PC-9 (cell line): ENCODE measurements at places on chromosomes 2 and 18. TPM values are rescaled to one million over a fixed set of nuclear protein-coding genes. Genes with fewer than 3 reads are reported as not detected.

GRCh38 chr2:76461431-76461830 lies 750.7 kb upstream of the GCFC2 start:
- no peak for DNase-seq

ACMSD gene
- total RNA-seq: not detected in 2 replicates

DNA sequence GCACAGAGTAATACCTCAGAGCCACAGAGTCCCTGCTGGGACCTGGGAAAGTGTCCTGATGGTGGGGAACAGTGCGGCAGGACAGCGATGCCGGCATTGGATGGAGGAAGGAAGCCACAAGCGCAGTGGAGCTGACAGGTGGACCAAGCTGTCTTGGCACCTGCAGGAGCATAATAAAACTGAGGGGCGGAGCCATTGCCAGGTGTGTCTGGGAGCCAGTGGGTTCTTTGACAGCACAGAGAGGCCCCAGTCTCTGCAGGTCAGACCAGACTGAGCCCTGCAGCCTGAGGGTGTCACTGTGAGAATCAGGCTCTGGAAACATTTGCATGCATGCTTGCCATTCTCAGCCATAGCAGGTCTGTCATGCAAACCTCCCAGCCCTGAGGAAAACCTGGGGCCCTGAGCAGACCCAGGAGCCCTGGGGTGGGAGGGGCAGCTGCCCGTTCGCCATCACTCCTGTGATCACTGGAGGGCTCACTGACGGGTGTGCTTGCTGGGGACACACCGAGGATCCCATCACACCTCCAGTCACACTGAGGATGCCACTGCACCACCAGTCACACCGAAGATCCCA lies 210.5 kb upstream of the HDAC4 start:
- no peak for DNase-seq

DNA sequence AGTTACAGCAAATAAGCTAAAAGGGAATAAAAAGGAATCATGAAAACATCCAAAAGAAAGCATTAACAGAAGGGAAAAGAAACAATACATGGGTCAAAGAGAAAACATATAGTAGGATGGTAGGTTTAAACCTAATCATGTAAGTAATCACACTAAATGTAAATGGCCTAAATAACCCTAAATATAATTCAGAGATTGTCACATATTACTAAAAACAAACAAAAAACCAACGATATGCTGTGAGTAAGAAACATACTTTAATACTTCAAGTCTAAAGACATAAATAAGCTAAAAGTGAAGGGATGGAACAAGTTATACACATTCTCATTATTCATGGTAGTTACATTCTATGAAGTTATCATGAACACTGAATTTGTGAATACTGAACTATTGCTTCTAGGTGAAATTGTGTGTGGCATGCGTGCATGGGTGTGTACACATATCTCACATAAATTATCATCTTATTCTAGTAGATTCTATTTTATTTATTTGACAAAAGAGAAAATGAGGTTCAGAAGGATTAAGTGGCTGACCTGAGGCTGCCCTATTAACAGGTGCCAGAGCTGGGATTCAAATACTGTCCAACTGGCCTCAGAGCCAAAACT lies 170.9 kb downstream of the SEPTIN10 start:
- no peak for DNase-seq

GRCh38 chr2:202135091-202135874 lies 62.2 kb downstream of the KIAA2012 start:
- no peak for DNase-seq

HNRNPLL gene
- 38.1 and 39.5 TPM in 2 replicates for total RNA-seq

GRCh38 chr2:132703396-132703795 lies 33.4 kb upstream of the LYPD1 start:
- no peak for DNase-seq

CYB5A gene
- 105 and 109 TPM in 2 replicates for total RNA-seq

- no peak for DNase-seq
Observed at GRCh38 chr2:56624181-56624580, 440.4 kb downstream of the CCDC85A start.

DNA sequence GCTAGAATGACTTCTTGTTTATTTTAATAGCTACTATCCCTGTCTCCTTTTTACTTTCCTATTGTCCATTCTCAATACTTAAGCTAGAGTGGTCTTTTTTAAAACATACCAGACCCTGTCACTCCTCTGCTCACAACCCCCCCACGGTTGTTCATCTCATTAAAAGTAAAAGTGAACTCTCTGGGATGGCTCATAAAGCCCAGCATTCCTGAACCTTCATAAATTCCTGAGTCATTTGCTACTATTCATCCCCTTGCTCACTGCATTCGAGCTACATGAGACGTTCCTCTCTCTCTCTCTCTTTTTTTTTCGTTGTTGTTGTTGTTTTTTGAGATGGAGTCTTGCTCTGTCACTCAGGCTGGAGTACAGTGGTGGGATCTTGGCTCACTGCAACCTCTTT lies 148.7 kb upstream of the DSEL start:
- DNase-seq: no peak

GRCh38 chr2:230908092-230908594 lies 16.9 kb downstream of the GPR55 start:
- no peak for DNase-seq
